Left ventricle myocardium superior (tissue), 1 donor: ENCODE measurements at places on chromosomes 3 and 15. TPM values are rescaled to one million over a fixed set of nuclear protein-coding genes. Genes with fewer than 3 reads are reported as not detected.

- DNase-seq, result no peak
These were observed 49.9 kb downstream of the FNDC3B start for GRCh38 chr3:172089250-172089649.

DNA sequence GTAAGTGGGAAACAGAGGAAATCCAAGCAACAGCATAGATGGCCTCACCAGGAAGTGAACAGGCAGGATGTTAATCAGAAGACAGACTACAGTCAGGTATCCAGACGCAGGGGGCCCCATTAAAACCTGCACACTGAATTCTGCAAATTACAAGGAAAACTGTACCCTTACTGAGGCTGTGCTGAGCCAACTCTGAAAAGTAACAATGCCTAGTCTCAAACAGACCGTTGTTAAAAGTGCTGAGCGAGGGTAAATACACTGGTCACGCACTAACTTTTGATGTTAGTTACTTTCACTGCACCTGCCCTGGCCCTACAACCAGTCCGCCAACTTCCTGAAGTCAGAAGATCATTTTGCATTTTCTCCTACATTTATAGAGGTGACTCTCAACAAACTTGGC is 1.0 kb downstream of the TAMM41 start:
- no peak for DNase-seq

- DNase-seq, result no peak
These were observed 47.4 kb upstream of the P3H2 start for GRCh38 chr3:190167936-190168680.

DNA sequence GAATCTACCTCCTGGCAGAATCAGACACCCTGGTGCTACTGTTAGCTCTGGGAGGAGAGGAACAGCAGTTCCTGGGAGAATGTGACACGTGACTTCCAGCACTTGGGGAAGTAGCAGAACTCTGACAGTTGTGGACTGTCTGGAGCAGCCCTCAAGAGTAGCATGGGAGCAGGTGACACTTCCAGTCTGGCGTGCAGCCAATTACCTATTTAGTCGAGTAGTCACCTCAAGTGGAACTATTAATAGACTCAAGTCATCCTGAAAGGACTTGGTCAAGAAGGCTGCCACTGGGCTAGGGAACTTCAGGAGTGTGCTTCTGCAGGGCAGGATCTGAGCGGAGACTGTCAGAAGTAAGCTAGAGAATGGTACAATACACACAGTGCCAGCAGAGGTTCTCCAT is 62.3 kb downstream of the MTHFS start:
- DNase-seq, result no peak

- DNase-seq, result no peak
These were observed 81.9 kb upstream of the SLC25A36 start for GRCh38 chr3:140859592-140860336.

GRCh38 chr3:33791477-33792166 is 6.8 kb upstream of the PDCD6IP start:
- DNase-seq, result no peak

- DNase-seq, result no peak
These were observed 13.5 kb downstream of the MCCC1 start for GRCh38 chr3:183085634-183086390.

GRCh38 chr3:76756577-76756976 is 283.3 kb upstream of the ROBO2 start:
- DNase-seq, result no peak

DNA sequence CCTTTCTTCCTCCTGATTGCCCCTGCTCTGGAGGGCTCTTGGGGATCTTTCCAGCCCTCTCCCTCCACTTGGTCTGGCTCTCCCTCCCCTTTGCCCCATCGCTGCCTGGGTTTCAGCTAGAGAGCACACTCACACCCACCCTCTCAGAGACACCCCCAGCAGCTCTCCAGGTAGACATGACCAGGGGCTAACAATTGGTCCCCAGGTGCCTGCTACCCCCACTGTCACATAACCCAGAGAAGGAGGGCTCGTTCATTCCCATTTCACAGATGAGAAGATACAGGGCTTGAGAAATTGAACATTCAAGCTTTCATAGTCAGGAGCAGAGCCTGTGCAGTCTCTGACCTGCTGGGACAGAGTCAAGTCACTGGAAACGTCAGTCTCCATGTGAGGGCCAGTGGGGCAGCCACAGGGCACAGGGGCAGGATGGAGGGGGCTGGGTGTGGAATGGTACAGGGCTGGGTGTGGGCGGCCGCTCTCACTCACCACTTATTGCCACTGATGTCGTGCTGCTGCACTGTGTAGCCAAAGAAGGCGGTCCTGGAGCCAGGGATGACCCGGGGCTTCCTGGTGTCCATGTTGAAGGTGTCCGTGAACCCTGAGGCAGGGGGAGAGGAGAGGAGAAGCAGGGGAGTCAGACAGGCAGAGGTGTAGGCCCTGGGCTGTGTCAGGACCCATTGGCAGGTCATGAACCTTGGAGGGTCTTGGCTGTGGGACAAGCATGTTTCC is 29.4 kb downstream of the ITGA11 start:
- DNase-seq, result no peak

- no peak for DNase-seq
These were observed 115.4 kb upstream of the GALNT15 start for GRCh38 chr3:16059081-16059537.

DNA sequence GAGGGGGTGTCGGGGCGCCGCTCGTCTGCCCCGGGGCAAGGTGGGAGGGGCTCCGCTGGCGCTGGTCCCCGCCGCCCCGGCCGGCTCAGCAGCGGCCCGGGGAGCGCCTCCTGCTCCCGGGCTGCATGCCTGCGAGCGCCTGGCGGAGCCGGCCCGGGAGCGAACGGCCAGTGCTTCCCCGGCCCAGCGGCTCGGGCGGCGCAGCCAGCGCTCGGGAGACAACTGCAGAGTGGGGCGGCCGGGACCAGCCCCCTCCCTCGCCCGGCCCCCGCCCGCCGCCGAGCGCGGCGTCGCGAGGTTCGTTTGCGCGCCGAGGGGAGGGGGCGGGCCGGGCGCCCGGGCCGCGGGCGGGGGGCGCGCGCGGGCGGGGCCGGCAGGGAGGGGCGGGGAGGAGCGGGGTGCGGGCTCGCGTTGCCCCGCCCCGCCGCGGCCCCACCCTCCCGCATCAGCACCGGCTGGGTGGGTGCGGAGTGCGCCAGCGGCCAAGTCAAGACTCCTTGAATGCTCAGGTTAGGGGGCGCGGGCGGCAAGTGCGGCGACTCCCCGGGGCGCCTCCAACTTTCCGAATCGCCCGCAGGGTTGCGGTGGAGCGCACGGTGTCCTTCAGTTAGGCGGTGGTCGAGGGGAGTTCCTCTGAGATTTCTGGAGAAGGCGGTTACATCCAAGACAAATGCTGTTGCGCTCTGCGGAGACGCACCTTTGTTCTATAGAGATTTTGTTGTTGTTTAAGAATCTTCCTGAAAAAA is at the start of gene RGMA:
Gene RGMA, minus strand, starts transcription at position 231 of the 746 bp plus-strand sequence. CDS start 279 bp downstream, outside the sequence.
- DNase-seq, result peak; percentile 82

- DNase-seq, result no peak
These were observed 26.1 kb downstream of the FMN1 start for GRCh38 chr15:33168444-33168843.

DNA sequence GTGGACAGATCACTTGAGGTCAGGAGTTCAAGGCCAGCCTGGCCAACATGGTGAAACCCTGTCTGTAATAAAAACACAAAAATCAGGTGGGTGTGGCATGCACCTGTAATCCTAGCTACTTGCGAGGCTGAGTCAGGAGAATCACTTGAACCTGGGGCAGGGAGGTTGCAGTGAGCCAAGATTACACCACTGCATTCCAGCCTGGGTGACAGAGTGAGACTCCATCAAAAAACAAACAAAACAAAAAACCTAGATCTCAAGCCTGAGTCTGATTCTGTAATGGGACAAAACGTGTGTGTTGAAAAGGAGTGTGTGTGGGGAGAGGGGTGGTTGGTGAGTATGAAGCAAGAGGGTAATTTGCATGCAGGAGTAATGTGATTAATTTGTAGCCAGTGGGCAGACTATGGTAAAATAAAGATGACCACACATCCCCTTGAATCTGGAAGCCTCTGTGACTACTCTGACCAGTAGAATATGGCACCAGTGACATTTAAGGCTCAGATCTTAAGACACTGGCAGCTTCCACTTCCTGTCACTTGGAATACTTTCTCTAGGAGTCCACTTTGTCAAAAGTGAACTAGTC is 18.4 kb upstream of the OPA1 start:
- DNase-seq, result no peak

GRCh38 chr3:64214381-64215018 is 10.8 kb downstream of the PRICKLE2 start:
- peak; percentile 47 for DNase-seq

DNA sequence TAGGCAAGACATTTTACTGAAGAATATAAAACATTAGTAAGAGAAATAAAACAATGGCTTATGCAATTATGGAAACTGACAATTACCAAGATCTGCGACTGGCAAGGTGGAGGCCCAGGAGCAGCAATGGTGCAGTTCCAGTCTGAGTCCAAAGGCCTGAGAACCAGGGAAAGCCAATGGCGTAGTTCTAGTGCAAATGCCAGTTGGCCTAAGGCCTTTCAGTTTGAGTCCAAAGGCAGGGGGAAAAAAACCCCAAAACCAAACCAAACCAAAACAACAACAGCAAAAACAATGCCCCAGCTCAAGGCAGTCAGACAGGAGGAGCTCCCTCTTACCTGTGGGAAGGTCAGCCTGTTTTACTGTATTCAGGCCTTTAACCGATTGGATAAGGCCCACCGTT is 72.6 kb downstream of the ST6GAL1 start:
- no peak for DNase-seq

DNA sequence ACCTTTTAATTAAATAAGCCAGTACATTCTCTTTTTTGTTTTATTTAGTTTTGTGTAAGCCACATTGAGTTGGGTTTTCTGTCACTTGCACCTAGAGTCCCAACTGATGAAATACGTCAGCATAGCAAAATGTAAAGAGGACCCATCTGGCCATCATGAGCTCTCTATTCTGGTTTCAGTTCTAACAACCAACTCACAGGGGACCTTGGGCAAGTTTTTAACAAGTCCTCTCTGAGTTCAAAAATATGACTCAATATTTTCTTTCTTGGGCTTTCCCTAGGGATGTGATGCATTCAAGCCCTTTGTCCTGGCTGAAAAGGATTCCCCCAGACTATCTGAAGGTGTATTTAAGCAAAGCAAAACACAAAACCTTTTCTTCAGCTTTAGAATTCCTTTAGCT is 32.9 kb downstream of the PLCH1 start:
- no peak for DNase-seq

- DNase-seq, result no peak
These were observed 2.9 kb downstream of the TNFSF10 start for GRCh38 chr3:172520301-172520831.

DNA sequence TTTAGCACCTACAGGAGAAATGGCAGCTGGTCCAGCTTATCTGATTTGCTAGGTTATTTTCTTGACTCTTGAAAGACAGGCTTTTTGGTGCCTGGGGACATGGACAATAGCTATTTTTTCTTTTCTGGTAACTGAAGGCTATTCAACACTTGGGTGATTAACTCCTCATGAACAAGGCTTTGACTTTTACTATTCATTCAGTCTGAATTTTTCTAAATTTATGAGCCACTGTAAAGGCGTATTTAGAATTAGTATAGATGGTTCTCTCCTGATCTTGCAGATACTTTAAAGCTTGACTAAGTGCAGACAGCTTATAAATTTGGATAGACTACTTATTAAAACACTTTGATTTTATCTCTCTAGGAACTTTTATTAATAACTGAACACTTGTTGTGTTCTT is 18.4 kb upstream of the GFM1 start:
- no peak for DNase-seq

- DNase-seq, result peak; percentile 53
These were observed 769 bp downstream of the C2CD4A start for GRCh38 chr15:62067448-62068044.

GRCh38 chr3:39150803-39151631 is 2.4 kb downstream of the CSRNP1 start:
- peak; percentile 86 for DNase-seq

- DNase-seq, result no peak
These were observed 26.9 kb upstream of the MYO1E start for GRCh38 chr15:59399465-59400102.

DNA sequence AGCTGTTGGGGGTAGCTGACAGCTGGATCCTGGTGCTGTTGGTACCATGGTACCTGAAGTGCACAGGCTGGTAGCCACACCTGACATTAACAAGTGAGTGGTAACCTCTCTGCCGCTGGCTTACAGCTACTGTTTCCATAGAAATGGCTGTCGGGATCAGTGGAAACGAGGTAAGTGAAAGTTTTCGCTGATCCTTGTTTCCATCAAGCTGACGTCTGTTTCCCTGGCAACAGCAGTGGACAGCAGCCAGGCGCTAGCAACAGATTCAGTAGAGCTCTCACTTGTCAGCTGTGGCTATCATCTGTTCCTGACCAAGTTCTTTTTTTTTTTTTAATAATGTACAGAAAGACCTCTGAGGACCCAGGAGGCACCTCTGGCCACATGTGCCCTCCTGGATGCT is 166.2 kb downstream of the CHDH start:
- DNase-seq, result peak; percentile 63

DNA sequence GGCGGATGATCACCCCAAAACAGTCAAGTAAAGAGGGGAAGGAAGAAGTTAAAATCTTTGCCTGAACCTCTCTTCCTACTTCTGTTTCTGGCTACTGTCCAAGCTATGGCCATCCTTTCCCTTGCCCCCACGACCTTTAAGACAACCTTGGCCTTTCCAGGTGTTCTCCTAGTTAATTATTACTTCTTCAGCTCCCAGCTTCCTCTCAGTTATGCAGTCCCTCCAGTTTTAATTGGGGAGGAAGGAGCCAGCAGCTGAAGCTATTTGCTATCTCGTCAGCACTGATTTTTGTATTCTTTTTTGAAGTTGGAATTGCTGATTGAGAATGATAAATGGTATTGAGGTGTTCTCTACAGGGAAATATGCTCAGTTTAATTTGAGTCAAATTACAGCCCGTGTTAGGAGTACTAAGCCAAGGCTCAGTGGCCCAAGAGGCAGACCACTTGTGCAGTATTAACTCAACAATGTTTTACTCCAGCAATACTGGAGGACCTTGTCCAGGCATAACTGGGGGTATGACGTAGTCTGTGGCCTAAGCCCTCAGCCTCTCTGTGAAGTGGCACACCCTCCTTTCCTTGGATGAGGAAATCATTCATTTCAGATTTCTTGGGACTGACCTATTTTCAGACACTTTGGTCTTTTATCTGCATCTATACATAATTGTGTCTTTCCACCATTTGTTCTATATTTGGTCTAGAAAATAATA is 336.9 kb downstream of the SLC9A9 start:
- DNase-seq, result no peak

TFG gene
- total RNA-seq, result 116 TPM

RFTN1 gene
- total RNA-seq, result 25.0 TPM

TBC1D23 gene
- 31.3 TPM for total RNA-seq

LNP1 gene
- 2.8 TPM for total RNA-seq

SLC2A2 gene
- not detected for total RNA-seq

NT5DC2 gene
- total RNA-seq, result 68.3 TPM

SPINK8 gene
- total RNA-seq, result not detected

FBXO40 gene
- total RNA-seq, result 228 TPM

TM4SF4 gene
- total RNA-seq, result not detected

LRIG1 gene
- 104 TPM for total RNA-seq
